ENCODE measurements at places on chromosomes 12 and 14. TPM values are rescaled to one million over a fixed set of nuclear protein-coding genes. Genes with fewer than 3 reads are reported as not detected.

The ZNF891 gene
- total RNA-seq: 1.1 TPM

- DNase-seq: no peak
- no peaks in the 10 kb centered on the region for H3K27me3 ChIP-seq
- H3K36me3 ChIP-seq: no peaks in the 10 kb centered on the region
- peaks cover 13% of the 10 kb centered on the region for H3K4me1 ChIP-seq
These were observed 93.6 kb downstream of the TNFAIP2 start for GRCh38 chr14:103216857-103217256.

The STAT2 gene
- 41.0 TPM for total RNA-seq

DNA sequence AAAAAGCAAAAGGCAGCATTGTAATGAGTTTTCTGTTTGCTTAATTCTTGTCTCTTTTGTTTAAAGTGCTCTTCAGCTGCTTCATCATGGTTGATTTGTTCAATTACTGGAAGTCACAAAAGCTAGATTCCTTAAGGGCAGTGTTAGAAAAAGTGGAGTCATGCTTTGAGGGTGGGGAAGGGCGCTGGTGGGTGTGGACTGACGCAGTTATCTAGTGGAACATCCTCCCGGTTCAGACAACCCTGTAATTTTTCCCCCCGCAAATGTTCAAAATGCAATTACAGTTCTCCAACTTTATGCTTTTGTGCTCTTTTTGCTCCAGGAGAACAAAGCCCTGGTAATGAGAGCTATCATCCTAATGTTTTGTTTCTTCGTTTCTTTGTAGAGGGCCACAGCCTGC, 2.1 kb downstream of the AKAP6 start:
- no peaks in the 10 kb centered on the region for H3K36me3 ChIP-seq
- no peak for DNase-seq
- H3K27ac ChIP-seq: no peak overlapping the region
- no peak overlapping the region for H3K4me3 ChIP-seq

- H3K4me1 ChIP-seq: no peaks in the 10 kb centered on the region
- H3K4me3 ChIP-seq: no peak overlapping the region
- no peak for DNase-seq
These were observed 19.5 kb upstream of the CDK17 start for GRCh38 chr12:96419576-96420276.

DNA sequence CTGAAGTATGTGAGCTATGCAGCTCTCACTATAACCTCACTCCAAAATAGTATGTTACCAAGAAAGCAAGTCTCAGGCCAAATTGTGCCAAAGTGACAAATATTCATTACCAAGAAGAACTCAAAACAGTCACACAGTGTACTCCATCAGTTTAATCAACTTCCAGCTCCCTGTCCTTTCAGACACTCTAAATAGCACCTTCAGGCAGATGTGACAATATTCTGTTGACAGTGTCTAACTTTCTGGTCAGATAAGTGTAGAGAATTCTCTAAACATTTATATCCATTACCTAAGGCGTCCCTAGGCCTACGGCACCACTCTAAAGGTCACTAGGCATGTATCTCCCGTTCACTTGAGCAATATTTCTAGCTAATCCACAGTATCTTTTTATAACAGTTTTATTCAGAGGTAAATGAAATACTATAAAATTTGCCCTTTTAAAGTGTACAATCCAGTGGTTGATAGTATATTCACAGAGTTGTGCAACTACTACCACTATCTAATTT, 21.7 kb downstream of the CPNE8 start:
- no peak overlapping the region for H3K4me3 ChIP-seq
- H3K36me3 ChIP-seq: no peaks in the 10 kb centered on the region
- H3K4me1 ChIP-seq: peaks cover 40% of the 10 kb centered on the region
- H3K27ac ChIP-seq: peak overlapping the region; percentile 20

The ATP2A2 gene
- total RNA-seq: 3,086 TPM

GRCh38 chr12:79532907-79533288, 157.9 kb downstream of the PAWR start:
- H3K27ac ChIP-seq: no peak overlapping the region
- no peak overlapping the region for H3K4me3 ChIP-seq
- no peaks in the 10 kb centered on the region for H3K27me3 ChIP-seq
- no peak for DNase-seq
- no peaks in the 10 kb centered on the region for H3K36me3 ChIP-seq

The SDR9C7 gene
- total RNA-seq: 0.28 TPM

GRCh38 chr14:64711039-64711438, 6.8 kb downstream of the PLEKHG3 start:
- no peaks in the 10 kb centered on the region for H3K36me3 ChIP-seq
- H3K27me3 ChIP-seq: no peaks in the 10 kb centered on the region
- H3K4me1 ChIP-seq: no peaks in the 10 kb centered on the region
- peak overlapping the region; percentile 86 for H3K27ac ChIP-seq

The SERPINA5 gene
- 3.3 TPM for total RNA-seq

The CLEC12A gene
- total RNA-seq: 1.3 TPM

- no peak overlapping the region for H3K27ac ChIP-seq
- no peak for DNase-seq
- no peaks in the 10 kb centered on the region for H3K36me3 ChIP-seq
- peaks cover 20% of the 10 kb centered on the region for H3K4me1 ChIP-seq
- no peak overlapping the region for H3K4me3 ChIP-seq
These were observed 22.1 kb upstream of the NINJ2 start for GRCh38 chr12:685388-685787.

DNA sequence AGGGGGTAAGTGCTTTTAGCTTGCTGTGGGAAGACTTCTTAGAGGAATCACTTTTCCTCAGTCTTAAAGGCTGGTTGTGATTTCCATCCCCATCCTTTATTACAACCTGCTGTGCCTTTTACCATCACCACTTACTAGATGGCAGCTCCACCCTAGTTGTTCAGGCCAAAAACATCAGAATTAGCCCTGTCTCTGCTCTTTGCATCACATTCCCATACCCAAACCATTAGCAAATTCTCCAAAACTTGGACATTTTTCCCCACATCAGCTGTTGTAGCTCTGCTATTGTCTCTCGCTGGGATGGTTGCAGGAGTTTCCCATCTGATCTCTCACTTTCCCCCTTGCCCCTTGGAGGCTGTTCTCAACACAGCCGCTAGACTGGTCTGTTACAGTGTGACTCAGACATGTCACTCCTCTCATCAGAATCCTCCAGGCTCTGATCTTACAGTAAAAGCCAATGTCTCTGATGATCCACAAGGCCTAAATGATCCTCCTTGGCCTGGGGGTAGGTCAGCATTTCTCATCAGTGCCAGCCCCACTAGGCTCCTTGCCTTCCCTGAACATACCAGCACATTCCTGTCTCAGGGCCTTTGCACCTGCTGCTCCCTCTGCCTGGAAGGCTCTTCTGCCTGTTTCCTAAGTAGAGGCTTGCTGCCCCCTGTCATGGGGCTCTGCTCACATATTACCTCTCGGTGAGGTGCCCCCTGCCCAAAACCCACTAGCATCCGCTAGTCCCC, 102.5 kb downstream of the BEGAIN start:
- H3K27ac ChIP-seq: no peak overlapping the region
- H3K27me3 ChIP-seq: no peaks in the 10 kb centered on the region
- DNase-seq: no peak
- no peaks in the 10 kb centered on the region for H3K36me3 ChIP-seq
- no peak overlapping the region for H3K4me3 ChIP-seq
